ENCODE measurements at places on chromosomes 3 and 15. TPM values are rescaled to one million over a fixed set of nuclear protein-coding genes. Genes with fewer than 3 reads are reported as not detected.

MINDY2 gene
- 31.8 TPM for total RNA-seq

ARHGEF26 gene
- 5.0 TPM for total RNA-seq

IGF2BP2 gene
- 14.6 TPM for total RNA-seq

GUCA1C gene
- not detected for total RNA-seq

SLC9C1 gene
- total RNA-seq: 0.69 TPM

C3orf85 gene
- total RNA-seq: not detected

IVD gene
- total RNA-seq: 75.6 TPM

CYP8B1 gene
- 0.14 TPM for total RNA-seq

CADM2 gene
- 15.3 TPM for total RNA-seq

KLF15 gene
- 33.4 TPM for total RNA-seq

SLC28A1 gene
- 0.29 TPM for total RNA-seq
